ENCODE measurements at places on chromosomes 12 and 14. TPM values are rescaled to one million over a fixed set of nuclear protein-coding genes. Genes with fewer than 3 reads are reported as not detected.
A peak's percentile ranks its signal among the peaks of the same experiment; 100 is the strongest.

DNA sequence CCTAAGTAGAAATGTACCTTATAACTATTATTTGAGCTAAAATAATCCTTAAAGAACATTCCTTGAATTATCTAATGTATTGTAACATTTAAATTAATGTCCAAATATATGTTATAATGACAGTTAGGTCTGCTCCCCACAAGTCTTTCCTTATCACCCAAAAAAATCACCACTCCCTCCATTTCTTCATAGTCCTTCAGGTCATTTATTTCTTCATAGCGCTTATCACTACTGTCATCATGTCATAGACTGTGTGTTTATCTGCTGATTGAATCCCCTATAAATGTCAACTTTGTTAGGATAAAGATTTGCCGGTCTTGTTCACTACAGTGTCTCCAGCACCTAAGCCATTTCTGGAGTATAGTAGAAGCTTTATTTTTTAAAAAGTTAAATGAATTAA lies 12.0 kb downstream of the LUM start:
- DNase-seq = no peak

DNA sequence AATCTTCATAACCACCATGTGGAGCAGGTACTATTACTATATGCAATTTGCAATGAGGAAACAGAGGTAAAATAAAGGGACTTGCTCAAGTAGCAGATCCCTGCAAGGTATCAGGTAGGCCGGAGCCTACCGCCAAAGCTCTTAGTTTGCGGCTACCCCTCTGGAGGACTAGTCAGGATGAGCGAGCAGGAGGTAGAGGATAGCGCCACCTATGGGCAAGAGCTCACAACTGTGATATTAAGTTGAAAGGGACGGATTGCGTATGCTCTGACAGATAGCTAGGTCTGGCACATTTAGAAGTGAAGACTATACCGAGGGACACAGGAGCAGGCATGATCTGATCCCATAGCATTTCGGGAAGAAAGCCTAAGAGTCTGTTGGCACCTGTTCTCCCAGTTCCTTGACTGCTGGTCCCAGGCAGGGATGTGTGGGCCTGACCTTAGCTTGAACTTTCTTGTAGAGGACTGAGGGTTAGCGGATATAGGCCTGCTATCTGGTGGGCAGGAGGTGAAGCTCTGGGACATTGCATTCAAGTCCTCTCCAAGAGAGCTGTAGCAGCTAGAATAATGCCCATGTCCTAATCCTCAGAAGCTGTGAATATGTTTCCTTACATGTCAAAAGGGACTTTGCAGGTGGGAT lies 48.0 kb downstream of the SLC17A8 start:
- DNase-seq = peak; percentile 90

Gene HSPB8
- total RNA-seq = not detected

- DNase-seq = no peak
Measured at GRCh38 chr12:105201299-105201698, 34.7 kb downstream of the APPL2 start.

GRCh38 chr14:99636487-99636886 lies 8.4 kb upstream of the HHIPL1 start:
- peak; percentile 70 for DNase-seq

- no peak for DNase-seq
Measured at GRCh38 chr12:113284751-113285150, 50.2 kb downstream of the SLC8B1 start.

- no peak for DNase-seq
Measured at GRCh38 chr12:131473741-131474709, 236.9 kb upstream of the SFSWAP start.

Gene POTEM
- total RNA-seq = not detected

Gene CDC42BPB
- total RNA-seq = 1.6 TPM

DNA sequence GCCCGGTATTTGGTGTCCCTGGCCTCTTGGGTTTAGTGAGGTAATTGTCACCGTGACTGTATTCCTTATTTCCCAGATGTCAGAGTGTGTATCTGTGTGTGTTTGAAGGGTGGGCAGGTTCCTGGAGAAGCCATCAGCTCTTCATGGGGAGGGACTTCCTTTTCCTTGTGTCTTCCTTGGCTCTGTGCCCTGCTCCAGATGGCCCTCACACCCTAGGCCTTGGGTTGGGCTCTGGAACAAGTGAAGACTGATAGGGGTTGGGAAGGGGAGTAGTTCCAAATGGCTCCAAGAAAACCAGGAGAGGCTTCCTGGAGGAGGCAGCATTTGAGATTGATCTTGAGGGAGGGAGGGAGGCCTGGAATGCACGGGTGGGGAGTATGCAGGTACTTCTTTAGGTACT lies 43.8 kb upstream of the PRIMA1 start:
- DNase-seq = no peak

DNA sequence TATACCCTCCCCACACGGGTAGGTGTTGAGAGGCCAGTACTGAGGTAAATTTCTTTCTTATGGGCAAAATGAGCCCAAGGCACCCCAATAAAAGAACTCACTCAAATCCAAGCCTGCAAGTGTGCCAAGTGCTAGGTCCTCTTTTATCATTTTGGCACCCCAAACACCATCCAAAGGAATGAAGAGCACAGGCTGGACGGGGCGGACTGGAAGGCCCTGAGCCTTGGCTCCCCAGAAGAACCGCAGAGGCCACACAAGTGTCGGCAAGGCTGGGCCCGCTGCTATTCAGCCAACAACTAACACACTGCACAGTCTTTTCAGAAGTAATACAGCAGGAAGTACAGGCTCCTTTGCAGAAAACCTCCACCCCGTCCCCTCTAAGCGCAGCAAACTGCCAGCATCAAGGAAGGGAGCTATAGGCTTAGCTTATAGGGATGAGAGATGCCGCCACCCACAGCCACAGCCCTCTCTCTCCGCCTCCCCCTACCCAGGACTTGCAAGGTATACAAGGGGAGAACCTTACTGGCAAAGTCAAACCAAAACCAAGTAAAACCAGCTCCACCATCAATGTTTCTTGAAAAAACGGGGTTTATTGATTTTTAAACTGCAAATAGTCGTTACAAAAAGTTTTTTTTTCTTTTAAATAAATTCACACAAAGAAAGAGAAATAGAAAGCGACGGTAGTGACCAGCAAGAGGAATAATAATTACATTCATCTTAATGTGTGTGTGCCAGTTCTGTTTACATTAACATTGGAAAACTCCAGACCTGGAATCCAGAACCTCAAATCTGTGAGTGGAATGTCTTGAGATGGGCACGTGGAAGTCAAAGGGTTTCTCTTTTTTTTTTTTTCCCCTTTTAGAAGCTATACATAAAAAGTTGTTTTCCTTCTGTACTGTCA lies 5.5 kb downstream of the ZFP36L1 start:
- no peak for DNase-seq

- DNase-seq = peak; percentile 83
Measured at GRCh38 chr12:79407671-79408622, 282.8 kb downstream of the PAWR start.

Gene GALC
- total RNA-seq = 20.3 TPM

DNA sequence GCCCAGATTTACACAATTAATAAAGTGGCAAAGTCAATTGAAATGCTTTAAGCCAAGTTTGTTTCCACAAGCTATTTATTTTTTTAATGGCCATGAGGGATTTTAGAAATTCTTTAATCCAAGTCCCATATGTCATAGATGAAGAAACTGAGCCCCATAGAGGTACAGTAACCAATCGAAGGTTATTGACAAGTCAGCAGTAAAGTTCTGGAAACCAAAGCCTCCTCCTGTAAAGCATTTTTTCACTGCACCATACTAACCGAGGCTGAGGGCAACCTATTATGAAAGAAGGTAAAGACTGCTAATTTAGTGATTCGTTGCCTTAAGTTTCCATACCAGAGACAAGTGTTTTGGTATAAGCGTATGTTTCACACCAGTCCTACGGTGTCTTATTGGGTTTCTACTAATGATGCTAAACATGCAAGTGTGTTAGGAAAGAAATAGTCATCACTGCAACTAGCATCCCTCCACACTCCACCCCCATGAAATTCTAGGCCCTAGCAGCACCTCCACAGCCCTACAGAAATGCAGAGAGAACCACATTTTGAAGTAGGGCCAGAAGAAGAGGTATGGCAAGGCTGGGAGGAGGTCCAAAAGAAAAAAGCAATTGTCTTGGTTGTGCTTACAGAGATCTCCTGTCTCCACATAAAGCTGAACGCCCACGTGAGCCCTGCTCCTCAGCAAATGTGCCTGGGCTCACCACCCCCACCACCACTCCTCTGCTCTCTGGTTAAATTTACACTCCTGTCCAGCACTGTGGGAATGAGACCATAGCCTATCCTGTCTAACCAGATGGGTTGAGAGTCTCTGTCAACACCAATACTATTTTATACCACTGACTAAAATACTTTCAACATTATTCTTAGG lies 271.1 kb upstream of the G2E3 start:
- DNase-seq = no peak

- DNase-seq = peak; percentile 54
Measured at GRCh38 chr14:78157494-78158437, 12.4 kb upstream of the NRXN3 start.

GRCh38 chr12:88400302-88400701 lies 180.0 kb downstream of the KITLG start:
- DNase-seq = no peak

Gene CLEC7A
- total RNA-seq = not detected

DNA sequence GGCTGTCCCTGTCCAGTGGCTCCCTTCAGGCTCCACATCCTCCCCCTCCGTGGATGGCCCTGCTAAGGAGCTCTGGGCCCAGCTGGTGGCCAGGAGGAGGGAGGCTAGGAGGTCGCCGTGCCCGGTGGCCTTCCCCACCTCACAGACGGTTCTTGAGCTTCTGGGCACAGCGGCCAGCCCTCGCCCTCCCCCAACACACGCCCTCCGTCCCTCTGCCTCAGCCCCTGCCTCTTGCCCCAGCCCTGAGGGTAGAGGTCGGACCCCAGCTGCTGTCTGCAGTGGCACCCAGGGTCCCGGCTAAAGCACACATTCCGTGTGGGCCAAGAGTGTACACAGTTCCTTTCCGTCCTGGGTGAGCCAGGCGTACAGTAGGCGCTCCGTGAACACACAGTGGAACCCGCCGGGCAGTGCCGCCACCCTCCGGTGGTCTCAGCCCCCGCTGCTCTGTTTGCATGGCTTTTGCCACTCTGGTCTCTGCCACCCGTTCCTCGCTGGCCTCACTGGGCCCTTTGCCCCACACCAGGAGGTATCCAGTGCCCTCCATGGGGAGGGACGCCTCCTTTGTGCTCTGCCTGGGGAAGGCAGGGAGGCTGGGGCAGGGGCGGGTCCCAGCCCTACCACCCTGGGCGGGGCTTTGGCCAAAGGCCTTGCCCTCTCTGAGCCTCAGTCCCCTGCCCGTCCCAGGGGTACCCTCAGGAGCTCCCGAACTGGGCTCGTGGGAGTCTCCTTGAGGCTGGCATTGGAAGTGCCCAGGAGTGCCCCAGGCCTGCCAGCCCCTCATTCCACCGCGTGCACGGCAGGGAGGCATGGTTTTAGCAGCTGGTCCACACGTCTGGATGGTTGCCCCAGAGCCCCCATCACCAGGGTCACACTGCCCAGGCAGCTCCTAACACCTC lies 13.0 kb downstream of the TRMT61A start:
- no peak for DNase-seq

Gene FIGNL2
- total RNA-seq = not detected

GRCh38 chr14:92362781-92363235 lies 39.8 kb downstream of the SLC24A4 start:
- DNase-seq = no peak

Gene CCDC175
- not detected for total RNA-seq

- DNase-seq = no peak
Measured at GRCh38 chr12:93429448-93429847, 12.3 kb downstream of the UBE2N start.

- peak; percentile 91 for DNase-seq
Measured at GRCh38 chr14:75307700-75308379, 29.2 kb downstream of the FOS start.

DNA sequence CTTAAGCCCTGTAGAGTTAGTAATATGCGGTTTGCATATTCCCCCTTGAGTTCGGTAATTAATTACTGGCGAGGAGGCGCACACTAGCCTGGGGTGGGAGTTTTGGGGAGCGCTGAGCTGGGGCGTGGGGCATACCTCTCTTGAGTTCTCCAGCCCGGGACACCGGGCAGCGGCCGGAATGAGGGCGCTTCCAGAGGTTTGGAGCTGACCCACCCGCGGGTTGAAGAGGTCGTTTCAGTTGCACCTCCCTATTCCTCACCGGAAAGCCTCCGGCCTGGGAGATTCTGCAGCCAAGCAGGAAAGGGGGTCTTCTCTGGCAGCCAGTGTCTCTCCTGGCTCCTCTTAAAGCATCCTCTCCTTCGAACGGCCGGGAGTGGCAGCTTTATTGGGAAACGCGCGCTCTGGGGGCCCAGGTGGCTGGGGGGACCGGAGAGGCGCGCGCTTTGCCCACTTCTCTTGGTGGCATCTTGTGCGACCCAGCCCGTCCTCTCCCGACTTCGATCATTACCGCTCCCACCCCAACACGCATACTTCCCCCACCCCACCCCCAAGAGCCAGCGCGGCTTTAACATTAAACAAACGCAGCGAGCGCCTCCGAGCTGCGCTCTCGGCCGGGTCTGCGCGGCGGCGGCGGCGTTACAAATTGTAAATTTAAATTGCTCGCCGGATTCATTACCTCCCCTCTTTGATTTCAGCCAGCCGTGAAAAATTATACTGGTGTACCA lies 3.9 kb upstream of the LHX5 start:
- no peak for DNase-seq

Gene NYNRIN
- not detected for total RNA-seq

Gene ZNF410
- 63.5 TPM for total RNA-seq

DNA sequence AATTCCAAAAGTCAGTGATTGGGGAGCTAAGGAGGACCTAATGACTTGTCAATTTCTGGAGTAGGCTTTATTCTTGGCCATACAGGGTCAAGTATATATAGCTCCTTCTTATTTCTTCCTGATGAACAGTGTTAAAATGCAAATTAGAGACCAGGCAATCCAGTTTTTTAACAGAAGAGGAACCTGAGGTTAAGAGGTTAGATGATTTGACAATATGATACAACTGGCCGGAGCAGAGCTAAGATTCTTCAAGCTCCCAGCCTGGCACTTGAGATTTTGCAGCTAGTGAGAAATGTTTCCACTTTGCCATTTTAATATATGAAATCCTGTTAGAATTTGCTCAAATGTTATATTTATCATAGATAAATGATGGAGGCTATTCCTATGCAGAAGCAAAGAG lies 204.0 kb downstream of the SSPN start:
- DNase-seq = no peak

Gene RERGL
- total RNA-seq = not detected

- no peak for DNase-seq
Measured at GRCh38 chr12:79186506-79186905, 321.9 kb downstream of the SYT1 start.

DNA sequence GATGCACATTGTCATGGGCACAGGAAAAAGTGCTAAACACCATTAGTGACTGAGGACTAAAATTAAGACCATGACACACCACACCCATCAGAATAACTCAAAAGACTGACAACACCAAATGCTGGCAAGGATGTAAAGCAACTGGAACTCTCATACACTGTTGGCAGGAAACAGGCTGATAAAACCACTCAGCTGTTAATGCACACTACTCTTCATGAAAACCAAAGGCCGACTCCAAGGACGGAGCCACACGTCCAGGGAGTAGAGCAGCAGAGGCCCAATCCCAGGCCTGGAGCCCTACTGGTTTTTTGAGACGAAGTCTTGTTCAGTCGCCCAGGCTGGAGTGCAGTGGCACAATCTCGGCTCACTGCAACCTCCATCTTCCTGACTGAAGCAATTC lies 6.4 kb downstream of the RAD52 start:
- DNase-seq = no peak
